ENCODE measurements at places on chromosomes 12 and 14.

DNA sequence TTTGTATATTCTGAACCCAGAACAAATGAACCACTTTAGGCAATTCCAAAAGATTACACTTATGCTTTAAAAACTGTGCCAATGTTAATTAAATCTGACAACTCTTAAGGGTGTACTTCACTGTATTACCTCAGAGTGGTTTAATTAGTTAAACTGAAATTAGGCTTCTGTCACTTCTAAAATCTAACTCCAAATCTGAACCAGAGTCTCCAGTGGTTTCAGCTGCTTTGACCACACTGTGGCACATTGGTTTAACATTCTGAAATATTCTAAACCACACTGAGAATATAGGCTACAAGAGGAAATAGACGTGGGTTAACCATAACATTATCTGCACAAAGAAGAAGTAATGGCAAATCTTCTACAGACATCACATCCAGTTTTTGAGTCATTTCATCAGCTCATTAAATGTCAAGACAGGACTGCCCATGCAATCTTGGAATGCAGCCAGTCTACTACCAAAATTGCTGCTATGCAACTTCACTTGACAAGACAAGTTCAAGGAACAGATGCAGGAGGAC is 94.8 kb downstream of the LRP6 start:
- DNase-seq: no peak

- no peak for DNase-seq
Observed at GRCh38 chr12:30095511-30095910, 311.8 kb upstream of the TMTC1 start.

- DNase-seq: no peak
Observed at GRCh38 chr12:124979568-124979967, 9.4 kb downstream of the DHX37 start.

- no peak for DNase-seq
Observed at GRCh38 chr12:110937104-110937641, 16.8 kb upstream of the MYL2 start.

- no peak for DNase-seq
Observed at GRCh38 chr14:54698966-54699530, 132.1 kb downstream of the SAMD4A start.

DNA sequence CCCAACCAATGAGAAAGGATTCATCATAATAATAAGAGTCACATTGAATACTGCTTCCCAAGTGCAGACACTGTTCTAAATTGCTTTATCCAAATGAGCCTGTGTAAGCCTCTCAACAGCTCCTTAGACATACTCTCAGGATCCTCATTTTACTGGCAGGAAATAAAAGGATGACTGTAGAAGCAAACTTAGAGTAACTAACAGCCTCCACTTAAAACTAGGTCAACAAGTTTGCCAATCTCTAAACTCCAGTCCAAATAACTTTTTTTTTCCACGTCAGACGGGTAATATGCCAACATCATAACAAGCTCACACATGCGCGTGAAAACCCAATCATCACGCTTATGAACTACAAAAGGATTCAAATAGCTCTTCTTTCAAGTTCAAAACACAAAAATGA is 15.3 kb upstream of the DPF3 start:
- DNase-seq: no peak

DNA sequence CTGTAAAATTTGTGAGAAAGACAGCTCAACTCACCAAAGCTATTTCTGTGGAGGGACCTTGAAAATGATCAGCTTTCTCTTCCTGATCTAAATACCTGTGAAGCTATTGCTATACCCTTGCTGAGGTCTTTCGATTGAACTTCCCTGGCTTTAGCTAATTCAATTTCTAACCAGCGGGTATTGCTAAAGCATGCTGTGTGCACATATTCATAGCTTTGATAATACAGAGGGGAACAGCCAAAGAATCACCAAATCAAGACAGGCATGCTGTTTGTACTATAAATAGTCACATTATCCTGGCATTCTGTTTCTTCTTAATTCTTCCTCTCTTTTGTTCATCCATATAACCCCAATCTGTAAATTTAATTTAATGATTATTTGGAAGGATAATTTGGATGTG is 233.0 kb downstream of the LRFN5 start:
- DNase-seq: no peak

DNA sequence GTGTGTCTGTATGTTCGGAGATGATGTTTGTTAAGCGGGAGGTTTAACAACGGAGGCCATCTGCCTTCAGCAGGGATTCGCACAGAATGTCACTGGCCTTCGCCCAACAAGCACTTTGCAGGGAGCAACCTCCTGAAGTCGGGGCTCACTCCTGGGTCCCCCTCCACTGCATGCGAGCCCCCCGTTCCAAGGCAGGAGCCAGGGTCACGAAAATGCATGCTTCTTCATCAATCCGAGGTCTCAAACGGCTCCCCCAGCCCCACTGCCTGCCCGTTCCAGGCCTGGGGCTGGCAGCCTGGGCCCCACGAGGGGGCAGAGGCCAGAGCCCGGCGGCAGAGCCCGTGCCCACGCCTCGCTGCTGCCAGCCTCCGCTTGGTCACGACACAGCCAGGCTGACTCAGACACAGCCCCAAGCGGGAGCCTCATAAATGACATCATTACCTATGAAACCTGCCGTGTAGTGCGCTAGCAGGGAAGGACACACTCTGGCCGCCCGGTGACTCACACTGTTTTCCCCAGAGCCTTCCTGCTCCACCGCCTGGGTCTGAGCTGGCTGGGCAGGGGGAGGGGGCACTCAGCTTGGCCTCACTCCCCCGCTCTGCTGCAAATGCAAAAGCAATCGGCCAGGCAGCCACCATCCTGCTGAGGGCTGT is 169.5 kb upstream of the RTL1 start:
- no peak for DNase-seq

DNA sequence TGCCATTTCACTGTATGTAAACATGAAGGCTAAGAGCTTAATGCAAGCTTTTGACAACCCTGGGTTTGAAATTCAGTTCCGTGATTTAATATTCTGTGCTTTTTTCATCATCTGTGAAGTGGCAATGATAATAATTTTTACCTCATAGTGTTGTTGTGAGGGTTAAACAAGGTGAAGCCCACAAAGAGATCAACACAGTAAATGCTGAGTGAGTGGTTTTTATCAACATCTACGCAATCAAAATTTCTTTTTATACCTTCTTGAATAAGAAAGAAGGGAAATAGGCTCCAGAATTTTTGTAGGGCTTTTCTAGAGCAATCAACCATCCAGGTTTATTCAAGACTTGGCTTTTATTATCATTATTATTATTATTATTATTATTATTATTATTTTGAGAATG is 490.8 kb downstream of the SOX5 start:
- DNase-seq: no peak

- DNase-seq: no peak
Observed at GRCh38 chr14:93880021-93880820, 46.9 kb upstream of the FAM181A start.

GRCh38 chr12:76113800-76114757 is 29.6 kb upstream of the NAP1L1 start:
- DNase-seq: no peak

GRCh38 chr14:92959189-92959531 is 36.2 kb downstream of the CHGA start:
- DNase-seq: peak; percentile 83

- no peak for DNase-seq
Observed at GRCh38 chr14:66487164-66487563, 993 bp downstream of the CCDC196 start.

- peak; percentile 19 for DNase-seq
Observed at GRCh38 chr12:13670285-13670866, 311.0 kb downstream of the GRIN2B start.

DNA sequence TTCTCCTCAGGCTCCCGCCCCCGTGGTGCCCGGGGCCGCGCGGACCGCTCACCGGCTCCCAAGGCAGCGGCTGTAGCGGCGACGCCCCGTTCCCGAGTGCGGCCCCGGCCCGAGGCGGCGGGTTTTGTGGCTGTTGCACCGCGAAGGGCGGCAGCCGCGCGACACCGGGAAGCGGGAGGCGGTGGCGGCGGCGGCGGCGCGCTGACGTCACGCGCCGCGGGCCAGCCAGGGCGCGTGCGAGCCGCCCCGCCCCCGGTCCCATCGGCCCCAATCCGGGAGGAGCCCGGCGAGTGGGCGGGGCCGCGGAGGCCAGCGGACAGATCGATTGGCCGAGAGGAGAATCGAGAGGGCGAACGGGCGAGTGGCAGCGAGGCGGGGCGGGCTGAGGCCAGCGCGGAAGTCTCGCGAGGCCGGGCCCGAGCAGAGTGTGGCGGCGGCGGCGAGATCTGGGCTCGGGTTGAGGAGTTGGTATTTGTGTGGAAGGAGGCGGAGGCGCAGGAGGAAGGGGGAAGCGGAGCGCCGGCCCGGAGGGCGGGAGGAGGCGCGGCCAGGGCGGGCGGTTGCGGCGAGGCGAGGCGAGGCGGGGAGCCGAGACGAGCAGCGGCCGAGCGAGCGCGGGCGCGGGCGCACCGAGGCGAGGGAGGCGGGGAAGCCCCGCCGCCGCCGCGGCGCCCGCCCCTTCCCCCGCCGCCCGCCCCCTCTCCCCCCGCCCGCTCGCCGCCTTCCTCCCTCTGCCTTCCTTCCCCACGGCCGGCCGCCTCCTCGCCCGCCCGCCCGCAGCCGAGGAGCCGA is at the start of gene YY1:
TSS of gene YY1 (plus strand) at position 726 of the 792 bp plus-strand sequence. CDS start 101 bp downstream, outside the sequence.
- DNase-seq: peak; percentile 97

- peak; percentile 59 for DNase-seq
Observed at GRCh38 chr12:68358532-68359485, 26.6 kb upstream of the MDM1 start.

DNA sequence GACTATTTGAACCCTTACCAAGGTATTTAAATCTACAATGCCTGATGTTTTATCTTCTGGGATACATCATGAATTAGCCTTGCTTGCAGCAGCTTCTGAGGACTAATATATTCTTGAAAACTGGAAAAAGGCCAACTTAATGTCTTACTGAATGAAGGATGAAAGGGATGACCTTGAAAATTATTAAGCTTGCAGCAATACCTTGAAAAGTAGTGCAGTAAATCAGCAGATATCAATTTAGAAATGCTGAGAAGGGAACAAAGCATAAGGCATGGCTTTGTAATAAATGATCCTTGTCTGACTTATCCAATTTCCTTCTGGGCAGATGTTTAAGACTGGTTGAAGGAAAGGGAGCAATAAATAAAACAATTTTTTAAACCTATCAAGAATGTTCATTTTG is 37.3 kb upstream of the FERMT2 start:
- no peak for DNase-seq

DNA sequence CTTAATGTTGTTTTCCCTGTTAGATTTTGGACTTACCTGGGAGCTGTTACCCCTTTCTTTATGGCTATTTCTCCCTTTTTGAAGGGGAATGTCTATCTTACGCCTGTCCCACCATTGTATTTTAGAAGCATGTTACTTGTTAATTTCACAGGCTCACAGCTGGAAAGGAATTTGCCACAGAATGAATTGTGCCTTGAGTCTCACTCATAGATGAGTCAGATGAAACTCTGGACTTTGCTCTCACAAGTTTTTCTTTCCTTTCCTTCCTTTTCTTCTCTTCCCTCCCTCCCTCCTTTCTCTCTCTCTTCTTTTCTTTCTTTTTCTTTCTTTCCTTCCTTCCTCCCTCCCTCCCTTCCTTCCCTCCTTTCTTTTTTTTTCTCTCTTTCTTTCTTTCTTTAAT is 9.3 kb upstream of the ATF7IP start:
- no peak for DNase-seq

DNA sequence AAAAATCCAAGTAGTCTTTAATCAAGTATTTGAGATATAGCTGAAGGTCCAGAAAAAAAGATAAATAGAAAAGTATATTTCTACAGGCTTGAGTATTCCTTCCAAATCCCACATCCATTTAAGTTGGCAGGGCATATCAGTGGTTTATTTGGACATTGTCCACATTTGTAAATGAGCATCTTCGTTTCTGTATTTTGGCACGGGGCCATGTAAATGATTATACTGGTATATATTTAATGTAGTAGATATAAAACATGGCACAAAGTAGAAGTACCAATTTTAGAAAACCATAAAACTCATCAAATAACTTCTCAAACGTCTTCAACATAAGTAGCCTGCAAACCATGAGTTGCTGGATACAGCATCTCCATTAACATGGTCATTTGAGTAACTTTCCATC is 437.4 kb upstream of the SOX5 start:
- no peak for DNase-seq

GRCh38 chr14:100165831-100166440 is 6.5 kb upstream of the DEGS2 start:
- DNase-seq: no peak

DNA sequence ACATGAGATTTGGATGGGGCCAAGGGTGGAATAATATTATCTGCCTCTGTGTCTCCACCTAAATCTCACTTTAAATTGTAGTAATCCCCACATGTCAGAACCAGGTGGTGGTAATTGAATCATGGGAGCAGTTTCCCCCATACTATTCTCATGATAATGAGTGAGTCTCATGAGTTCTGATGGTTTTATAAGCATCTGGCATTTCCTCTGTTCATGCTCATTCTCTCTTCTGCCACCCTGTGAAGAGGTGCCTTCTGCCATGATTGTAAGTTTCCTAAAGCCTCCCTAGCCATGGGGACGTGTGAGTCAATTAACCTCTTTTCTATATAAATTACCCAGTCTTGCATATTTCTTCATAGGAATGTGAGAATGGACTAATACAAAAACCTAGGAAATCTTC is 29.9 kb downstream of the TSPAN19 start:
- no peak for DNase-seq

DNA sequence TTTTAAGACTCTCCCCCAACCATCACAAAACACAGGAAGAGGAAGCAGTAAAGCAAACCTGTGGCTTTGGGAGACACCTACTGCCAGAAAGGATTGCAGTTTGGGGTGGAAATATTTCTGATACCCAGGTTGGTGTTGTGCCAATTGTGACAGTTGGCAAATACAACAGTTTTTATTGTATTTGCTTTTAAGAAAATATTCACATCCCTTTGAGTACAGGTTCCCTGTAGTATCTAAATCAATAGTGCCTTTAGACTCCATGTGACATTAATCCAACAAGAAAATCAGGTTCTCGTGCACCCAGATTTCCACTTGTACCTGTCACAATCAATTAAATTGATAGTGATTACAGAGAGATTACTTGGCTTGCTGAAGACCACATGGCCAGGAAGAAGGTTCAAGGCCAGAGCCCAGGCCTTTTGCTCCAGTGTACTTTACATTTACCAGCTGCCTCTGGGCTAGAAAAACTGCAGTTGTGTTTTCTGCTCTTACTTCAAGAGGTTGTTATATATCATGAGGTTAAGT is 361.2 kb downstream of the ATP23 start:
- DNase-seq: no peak

GRCh38 chr12:52248541-52249461 is 15.8 kb downstream of the KRT7 start:
- peak; percentile 48 for DNase-seq
